ENCODE measurements at places on chromosomes 6 and 20.

- no peak for DNase-seq
Observed at GRCh38 chr6:33458676-33459075, 4.3 kb downstream of the ZBTB9 start.

DNA sequence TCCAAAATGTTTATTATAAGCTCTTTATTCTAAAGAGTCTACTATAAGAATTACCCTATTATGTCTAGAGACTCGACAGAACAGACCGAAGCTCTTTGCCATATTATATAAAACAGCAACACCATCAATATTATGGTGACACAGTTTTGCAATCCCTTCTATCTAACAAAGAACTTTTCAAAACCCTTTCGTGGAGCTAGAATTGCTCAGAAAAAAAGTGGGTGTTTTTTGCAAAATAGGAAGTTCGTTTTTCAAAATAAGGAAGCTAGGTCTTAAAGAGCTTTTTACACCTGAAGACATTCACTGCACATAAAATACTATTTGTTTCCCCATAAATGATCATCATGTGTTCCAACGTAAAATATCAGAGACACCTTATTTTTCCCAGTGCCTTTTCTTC is 240.0 kb downstream of the FOXC1 start:
- DNase-seq = no peak

DNA sequence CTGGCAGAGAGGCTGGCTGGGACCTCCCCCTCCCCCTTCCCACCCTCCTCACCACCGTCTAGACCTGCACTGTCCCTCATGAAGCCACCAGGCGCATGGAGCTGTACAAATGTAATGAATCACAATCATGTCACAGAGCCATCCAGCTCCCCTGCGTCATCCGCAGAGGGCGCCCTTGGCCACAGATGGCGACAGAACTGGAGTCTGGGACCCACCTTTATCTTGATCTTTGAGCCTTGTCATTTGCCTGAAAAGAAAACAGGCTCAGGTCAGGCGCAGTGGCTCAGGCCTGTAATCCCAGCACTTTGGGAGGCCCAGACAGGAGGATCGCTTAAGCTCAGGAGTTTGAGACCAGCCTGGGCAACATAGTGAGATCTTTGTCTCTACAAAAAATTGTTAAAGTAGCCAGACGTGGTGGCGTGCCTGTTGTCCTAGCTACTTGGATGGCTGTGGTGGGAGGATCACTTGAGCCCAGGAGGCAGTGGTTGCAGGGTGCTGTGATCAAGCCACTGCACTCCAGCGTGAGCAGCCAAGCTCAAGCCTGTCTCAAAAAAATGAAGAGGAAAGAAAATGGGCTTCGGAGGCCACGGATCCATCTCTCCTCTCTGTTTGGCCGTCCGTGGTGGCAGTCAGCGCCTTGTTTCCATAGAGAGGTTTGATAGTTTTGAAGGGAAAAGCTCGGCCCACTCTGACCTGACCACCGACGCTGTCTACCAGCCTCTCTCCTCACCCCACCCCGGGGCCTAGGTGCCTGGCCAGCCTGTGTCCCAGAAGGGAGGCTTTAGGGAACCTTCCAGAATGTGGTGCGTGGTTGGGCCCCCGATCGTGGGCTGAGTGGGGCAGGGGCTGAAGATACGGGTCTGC is 6.2 kb downstream of the COL9A3 start:
- no peak for DNase-seq

GRCh38 chr6:152634773-152635172 is 2.4 kb downstream of the SYNE1 start:
- DNase-seq = no peak

- no peak for DNase-seq
Observed at GRCh38 chr6:39068391-39068790, 19.8 kb downstream of the GLP1R start.

DNA sequence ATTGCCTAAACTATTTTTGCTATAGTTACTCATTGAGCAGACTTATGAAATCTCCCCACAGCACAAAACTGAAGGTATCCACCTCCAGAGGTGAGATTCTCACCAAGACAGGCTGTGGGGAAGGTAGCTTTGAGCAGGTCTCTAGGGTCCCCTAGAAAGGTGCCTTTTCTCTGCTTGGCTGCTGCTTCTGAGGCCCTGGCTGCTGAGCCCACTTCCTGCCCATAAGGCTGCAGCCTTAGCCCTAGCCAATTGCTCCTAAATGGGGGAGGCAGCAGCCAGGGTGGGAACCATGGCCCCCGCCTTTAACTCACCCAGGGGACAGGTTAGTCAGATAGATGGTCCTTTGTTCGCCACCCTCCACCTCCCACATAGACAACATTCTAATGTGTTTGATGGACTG is 3.6 kb downstream of the NT5E start:
- no peak for DNase-seq

DNA sequence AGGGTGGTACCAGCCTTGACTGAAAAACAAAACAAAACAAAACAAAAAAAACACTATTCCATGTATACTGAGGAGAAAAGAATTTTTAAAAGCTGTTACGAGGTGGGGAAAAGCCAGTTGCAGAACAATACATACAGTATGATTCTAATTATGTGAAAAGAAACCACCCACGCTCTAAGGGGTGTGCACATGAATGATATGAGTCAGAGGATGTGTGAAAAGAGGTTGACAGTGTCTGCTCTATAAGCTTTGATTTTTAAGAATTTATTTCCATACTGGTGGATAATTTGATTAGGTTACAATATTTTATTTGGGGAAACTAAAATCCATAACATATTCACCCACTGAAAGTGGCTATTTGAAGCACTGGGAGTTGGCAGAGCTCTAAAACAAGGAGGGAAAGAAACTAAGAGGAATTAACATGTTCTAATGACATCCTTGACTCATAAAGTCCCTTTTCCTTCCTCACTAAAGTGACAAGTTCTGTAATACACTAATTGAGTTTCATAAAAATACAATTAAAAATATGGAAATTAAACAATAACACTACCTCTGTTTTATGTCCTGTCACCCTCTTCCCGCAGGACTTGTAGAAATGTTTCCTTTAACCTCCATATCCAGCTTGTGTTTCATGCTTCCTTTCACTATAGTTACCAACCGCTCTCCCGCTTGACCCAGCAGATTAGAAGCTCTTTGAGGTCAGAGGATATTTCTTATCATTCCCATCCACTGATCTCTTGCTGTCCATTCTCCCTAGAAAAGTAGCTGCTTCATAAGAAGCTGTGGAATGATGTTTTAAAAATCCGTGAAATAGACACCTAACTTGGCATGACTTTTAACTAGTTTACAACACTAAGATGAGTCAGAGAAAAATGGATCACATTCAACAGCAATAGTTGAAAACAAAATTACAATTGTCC is 118.6 kb upstream of the CCDC28A start:
- no peak for DNase-seq

DNA sequence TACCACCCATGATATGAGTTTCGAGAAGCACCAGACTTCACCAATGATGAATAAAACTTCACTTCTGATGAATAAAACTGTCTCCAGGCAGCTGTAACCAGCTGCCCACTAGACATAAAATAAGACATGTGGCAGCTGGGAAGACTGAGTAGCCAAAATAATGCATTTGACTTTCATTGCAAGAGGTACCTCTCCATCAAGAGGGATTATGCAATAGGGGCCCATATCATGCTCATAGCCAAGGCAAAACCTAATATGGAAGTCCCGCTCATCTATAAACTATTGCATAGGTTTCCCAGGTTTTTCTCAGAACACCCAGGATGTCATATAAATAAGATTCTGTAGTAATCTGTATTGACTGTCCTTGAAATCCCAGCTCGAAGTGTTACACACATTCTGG is 155.5 kb downstream of the SIM1 start:
- DNase-seq = no peak
